ENCODE measurements at places on chromosomes 5 and 9.

DNA sequence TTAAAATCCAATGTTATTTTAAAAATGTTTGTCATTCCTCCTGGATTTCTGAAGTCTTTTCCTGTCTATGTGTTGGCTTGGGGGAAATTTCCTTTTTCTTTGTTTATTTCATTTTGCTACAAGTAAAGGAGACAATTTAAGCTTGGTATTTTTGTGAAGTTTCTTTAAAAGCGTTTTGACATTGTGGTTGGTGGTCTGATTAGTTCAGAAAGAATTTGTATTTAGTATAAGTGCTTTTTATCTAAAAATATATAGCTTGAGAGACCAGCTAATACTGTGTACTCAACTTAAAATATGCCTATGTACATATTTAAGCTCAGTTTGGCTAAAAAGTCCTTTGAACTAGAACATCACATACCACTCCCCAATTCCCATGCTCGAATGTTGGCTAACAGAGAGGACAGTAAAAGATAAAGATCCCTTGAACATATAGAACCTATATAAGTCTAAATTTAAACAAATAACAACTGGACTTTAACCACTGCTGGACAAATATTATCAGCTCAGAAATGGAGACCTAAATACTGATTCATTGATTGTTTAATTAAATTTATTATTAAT lies 237.6 kb downstream of the TLE4 start:
- DNase-seq = no peak

DNA sequence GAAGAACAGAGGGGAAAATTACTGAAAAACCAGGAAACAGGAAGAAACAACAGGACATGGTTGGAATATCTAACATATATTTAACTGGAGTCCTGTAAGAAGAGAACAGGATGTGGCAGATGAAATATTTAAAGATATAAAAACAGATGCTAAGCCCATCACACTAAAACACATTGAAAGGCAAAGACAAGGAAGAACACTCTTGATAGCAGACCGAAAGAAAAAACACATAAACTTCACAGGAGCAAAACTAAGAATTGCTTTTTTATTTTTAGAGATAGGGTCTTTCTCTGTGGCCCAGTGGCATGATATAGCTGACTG lies 324.4 kb upstream of the ARRDC3 start:
- no peak for DNase-seq

DNA sequence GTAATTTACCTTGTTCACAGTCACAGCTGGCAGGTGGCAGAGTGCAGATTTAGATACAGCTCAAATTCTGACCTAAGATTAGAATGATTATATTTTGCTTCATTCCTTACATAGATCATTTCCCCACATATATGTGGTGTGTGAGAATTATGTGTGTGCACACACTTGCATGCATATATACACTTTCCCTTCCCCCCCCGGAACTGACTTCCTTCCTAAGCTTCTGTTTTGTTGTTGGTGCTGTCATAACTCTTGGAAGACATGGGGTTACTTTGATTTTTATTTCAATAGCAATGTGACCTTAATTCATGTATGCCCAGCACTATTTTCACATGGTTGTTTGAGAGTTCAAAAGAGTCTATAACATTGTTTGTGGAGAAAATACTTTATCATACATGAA lies 112.8 kb downstream of the CMYA5 start:
- DNase-seq = no peak

DNA sequence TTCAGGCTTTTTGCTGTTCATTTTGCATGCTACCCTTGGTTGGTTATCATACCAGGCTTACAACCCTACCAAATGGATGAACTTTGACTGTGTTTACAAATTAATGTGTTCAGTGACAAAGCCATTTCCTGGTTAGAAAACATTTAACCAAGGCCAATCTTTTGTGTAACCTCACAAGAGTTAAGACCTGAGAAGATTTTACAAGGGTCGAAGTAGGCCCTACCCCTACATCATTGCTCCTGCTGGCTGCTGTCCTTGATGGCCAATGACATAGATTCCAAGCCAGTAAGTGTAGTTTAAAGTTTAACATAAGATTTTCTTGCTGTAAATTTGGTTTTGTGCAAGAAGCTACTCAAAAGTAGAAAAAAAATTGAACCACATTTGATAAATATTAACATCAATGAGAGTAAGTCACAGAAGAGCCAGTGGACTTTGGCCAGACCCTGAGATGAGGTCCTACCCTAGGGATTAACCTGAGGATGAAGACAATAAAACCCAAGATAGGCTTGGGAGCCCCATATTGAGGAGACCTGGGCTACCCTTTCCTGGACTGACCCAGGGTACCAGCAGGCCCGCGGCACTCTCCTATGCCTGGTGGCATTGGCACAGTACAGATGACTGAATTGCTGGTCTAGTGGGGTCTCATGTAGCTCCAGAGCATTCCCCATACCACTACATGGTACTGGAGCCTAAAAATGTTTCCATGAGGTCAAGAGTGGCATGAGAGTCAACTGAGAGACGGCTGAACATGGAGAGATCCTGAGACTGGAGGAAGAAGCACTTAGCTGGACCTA lies 8.3 kb downstream of the C1QTNF3 start:
- no peak for DNase-seq

DNA sequence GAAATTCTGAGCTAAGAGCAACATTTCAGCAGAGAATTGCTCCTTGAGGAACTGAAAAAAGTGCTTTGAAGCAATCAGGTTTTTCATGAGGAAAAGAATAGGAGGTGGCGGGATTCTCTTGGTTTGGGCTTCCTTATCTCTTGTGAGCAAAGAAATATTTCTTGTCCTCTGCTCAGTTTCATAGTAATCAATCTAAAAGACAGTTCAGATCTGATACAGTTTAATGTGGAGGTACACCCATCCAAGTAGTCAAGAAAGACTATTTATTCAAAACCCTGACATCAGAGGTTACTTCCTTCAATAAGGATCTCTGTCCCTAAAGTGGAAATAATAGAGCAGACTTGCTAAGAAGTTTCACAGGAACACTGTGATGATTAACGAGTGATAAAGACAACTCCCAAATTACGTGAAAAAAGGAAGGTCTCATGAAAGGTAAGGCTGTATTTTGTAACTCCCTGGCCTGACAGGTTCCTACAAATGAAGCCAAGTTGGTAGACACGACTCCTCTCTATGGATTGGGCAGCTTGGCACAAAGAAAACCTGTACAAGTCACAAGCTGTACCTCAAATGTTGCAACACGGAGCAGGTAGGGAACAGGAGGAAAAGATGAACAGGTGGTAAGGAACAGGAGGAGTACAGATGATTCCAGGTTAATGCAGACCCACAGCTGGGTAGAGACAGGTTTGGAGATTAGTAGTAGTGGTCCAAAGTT lies 94.1 kb downstream of the SUSD1 start:
- no peak for DNase-seq

GRCh38 chr5:93998951-93999455 lies 257.6 kb upstream of the POU5F2 start:
- DNase-seq = no peak

- no peak for DNase-seq
Observed at GRCh38 chr5:123868881-123869280, 356.9 kb downstream of the CSNK1G3 start.

- no peak for DNase-seq
Observed at GRCh38 chr5:131622633-131623032, 12.4 kb downstream of the RAPGEF6 start.

- DNase-seq = no peak
Observed at GRCh38 chr9:61665829-61666228, 476.0 kb downstream of the SPATA31A7 start.

GRCh38 chr5:137890845-137891244 lies 1.6 kb downstream of the PKD2L2 start:
- no peak for DNase-seq

GRCh38 chr5:98813755-98814154 lies 40.3 kb downstream of the RGMB start:
- DNase-seq = no peak

DNA sequence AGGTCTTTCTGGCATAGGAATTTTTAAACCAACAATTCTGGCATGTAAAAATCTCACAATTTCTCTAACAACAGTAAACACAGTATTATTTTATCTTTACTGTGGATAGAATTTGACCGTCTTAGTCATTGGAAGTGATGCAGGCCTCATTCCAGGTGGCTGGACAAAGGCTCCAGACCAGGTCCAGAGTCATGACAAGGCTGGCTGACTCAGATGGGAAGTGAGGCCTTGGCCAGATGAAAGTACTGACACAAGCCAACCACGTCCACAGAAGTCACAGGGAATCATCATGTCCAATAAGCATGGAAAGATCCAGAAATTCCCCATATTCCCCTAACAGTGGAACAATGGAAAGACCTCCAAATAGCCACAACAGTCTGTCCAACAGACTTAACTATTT lies 12.4 kb downstream of the SPOCK1 start:
- DNase-seq = no peak

- DNase-seq = no peak
Observed at GRCh38 chr9:3906437-3907213, 380.8 kb upstream of the RFX3 start.

DNA sequence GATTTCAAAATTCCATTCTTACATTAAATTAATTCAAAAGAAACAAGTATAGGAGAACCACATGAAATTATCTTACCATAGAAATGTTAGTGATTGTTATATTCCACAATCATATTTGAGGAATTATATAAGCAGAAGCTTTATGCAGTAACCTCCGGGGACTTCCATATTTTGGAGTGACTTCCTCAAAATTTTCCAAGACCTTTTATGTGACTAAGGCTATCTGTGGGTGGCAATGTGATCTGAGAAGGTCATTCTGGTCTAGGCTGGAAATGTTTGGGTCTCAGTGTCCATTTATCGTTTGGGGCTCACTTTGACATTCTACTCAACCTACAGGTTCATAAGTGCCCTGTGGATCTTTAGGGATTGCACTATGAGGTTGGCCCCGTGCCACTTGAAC lies 776.6 kb downstream of the CDH12 start:
- DNase-seq = no peak

DNA sequence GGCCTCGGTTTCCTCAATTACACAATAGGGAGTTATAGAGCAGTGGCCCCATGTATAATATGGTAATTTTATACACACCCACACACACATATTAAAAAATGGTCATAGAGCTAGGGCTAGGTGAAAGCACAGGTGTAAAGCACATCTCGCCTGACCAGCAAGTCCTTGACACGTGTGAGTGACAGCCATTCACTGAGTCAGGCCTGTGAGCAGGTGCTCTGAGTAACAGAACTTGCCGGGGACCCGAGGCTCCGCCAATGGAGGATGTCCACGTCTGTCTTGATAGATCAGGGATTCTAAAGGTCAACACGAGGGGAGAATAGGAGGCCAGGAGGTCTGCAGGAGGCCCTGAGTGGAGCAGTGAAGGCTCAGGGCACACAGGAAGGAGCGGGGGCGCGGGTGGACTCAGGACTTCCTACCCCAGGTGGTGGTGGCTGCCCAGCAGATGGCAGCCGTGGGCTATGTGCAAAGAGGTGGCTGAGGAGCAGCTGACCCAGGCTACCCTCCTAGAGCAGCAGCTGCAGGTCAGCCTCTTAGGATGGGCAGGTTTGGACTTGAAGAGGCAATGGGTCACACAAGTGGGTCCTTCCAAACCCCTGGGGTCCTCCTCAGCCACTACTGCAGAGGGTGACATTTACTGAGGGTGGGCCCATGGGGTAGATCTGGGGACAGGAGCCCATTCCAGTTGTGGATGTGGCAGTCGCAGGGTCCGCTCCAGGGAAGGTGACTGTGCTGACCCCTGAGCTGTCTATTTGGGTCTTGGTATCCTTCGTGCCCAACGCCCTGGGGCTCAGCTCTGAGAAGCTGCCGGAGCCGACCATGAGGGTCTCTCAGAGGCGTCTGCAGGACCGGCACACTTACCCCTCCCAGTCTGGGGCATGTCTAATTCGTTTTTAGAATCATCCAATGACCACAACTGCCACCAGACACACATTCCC lies 45.9 kb downstream of the PRRT1B start:
- peak; percentile 64 for DNase-seq

DNA sequence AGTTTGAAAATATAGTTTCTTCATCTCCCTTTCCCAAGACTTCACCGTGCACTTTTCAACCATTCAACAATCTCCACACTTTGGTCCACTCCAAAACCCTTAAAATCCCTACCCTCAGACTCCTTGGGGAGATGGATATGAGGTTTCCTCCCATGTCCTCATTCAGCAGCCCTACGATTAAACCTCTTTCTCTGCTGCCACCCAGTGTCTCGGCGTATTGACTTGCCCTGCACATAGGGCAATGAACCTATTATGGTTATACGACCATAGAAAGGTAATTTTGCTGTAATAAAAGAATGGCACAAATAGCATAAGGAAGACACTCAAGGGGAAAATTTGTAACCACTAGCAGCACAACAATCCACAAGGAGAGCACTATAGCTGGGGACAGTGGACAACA lies 803.5 kb downstream of the TLE1 start:
- DNase-seq = no peak

DNA sequence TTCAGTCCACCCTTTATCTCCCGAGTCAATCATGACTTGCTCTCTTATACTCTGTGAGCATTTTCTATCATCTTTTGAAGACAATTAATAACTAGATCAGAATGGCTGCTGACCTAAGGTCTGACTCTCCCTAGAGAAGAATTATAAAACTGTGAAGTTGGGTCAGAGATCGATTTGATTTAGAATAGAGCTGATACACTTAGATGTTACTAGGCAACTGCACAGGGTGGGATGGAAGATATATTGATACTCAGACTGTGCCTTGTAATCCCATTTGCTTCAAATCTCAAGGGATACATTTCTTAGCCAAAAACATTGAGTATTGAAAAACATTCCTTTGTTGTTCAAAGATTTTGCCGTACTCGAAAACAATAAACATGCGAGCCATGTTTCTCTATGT lies 106.0 kb upstream of the NMUR2 start:
- DNase-seq = no peak

DNA sequence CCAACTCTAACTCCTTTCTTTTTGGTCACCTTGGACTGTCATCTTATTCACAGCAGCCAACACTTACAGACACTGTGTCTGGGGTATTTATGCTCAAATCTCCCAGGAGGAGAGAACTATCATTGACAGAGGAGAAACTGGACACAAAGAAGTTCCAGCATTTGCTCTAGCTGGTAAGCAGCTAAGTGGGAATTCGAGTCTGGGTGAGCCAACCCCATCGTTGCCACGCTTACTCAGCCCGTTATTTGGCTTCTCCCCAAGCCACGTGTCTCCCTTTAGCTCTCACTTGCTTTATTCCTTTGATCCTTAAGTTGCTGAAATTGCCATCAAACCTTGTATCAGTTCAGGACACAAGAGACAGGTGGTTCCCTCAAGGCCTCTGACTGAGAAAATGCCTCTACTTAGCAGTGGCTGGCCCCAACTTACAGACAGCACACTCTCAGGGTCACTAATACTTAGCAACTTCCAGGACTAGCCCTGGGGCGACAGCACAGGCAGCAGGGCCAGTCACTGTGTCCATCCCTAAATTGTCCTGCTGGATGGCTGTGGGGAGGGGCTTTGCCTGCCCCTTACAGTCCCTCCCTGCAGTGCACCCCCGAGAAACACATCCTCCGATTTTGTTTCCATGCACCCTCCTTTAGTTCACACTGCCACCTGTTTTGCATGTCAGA lies 1.4 kb downstream of the SLC36A2 start:
- no peak for DNase-seq
